ENCODE measurements at places on chromosomes 7 and 10. TPM values are rescaled to one million over a fixed set of nuclear protein-coding genes. Genes with fewer than 3 reads are reported as not detected.

Gene PWWP2B
- 12.8 TPM for total RNA-seq

Gene AOAH
- total RNA-seq: 0.33 TPM

Gene VAX1
- not detected for total RNA-seq

Gene DYDC2
- total RNA-seq: not detected

Gene CTTNBP2
- not detected for total RNA-seq

Gene SEC31B
- 6.3 TPM for total RNA-seq

DNA sequence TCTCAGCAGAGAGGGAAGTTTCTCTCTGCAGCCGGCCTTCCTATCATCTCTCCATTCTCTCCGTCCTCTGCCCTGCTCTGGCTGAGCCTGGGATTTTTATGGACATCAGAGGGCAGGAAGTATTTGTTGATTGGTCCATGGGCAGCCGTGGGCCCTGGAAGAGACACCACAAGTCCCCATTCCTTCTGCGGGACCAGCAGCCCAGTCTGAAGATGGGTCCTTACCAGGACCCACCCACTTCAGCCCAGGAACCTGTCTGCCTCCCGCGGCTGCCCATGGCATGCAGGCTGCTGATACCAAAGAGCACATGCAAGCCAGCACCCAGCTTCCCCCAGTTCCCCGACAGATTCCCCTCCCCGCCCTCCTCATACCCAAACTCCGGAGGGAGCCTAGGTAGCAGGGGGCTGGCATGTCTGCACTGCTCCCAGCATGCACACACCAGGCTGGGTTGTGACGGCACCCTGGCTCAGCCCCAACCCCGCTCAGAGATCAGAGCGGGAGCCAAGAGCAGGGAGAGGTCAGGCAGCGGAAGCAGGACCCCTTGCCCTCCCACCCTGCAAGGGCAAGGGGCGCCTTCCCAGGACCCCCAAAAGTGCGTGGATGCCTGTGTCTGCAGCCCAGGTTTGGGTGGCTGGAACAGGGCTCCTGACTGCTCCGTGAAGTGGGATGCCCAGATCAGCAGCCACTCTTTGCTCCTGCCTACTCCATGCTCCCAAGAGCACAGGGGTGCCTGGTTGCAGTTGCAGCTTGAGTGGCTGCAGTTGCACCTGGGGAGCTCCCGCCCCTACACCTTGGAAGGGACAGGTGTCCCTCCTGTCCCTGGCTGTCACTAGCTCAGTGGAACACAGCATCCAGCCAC is 538.6 kb upstream of the POT1 start:
- DNase-seq: no peak

GRCh38 chr10:119113751-119114732 is 10.1 kb downstream of the DENND10 start:
- peak; percentile 31 for DNase-seq

DNA sequence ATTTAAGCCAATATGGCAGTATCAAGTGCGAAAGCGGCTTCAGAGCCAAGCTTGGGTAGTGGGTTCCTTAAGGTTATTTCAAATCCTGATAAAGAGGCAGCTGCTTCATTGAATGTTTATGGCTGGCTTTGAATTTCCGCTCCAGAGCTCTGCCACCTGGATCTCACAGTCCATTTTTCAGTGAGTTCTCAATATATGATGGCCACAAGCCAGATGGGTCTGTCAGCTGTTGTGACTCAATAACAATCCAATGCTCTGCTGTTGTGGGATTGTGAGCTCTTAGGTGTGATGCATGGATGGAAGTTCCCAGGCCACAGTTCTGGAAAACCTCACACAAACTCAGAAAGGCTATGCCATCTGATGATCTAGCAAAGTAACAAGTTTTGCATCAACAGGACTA is 743.8 kb upstream of the LRRN3 start:
- DNase-seq: peak; percentile 19

DNA sequence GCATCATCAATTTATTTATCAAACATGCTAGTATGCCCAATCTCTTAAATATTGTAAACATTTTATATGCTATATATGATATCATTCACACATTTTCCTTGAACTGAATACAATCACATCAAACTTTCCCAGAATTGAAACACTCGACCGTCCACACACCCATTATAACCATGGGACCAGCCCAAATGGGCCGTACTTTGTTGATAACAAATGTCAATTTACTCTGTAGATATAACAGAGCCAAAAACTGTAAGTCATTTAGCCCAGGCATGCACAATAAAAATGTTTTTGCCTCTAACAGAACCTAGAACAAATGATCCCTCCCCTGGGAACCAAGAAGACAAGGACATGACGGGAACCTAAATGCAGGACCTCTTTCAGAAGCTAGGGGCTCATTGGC is 683 bp upstream of the ANKRD22 start:
- DNase-seq: no peak

DNA sequence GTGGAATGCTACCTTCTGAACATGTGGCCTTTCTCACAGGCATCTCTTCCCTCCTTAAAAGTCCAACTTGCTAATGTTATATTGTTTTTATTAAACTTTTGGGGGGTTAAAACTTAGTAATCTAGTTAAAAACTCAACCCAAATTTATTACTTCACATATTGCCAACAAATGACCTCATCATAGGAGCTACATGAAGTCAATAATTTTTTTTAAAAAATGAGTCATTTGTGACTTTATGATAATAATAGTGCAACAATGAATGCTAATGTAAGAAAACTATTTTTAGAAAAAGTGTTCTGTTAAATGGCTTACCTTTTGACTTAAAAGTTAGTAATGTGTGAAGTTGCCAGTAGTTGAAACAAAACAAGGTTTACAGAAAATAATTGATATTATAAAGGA is 325.9 kb upstream of the FZD1 start:
- no peak for DNase-seq

DNA sequence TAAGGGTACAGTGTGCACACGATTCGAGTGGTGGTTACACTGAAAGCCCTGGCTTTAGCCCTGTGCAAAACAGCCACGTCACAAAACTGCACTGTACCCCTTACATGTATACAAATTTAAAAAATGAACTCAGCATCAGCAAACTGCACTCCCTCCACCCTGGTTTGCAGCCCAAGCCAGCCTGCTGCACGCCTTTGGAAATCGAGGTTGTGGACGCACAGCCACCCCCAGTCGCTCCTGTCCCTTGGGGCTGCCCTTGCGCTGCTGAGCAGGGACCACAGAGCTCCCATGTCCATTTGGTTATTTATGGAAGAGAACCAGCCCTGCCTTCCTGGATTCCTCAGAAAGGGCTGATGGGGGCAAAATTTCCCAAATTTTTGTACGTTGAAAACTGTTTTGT is 98.8 kb downstream of the INPP5A start:
- no peak for DNase-seq

GRCh38 chr10:72114706-72115450 is 26.5 kb upstream of the SPOCK2 start:
- DNase-seq: no peak

- no peak for DNase-seq
These were observed 63.9 kb downstream of the VOPP1 start for GRCh38 chr7:55508221-55509011.

- no peak for DNase-seq
These were observed 760 bp upstream of the KCTD7 start for GRCh38 chr7:66627881-66628360.
